ENCODE measurements at places on chromosomes 3 and 15.

GRCh38 chr3:16240229-16241023, 24.3 kb downstream of the DPH3 start:
- DNase-seq, result no peak

DNA sequence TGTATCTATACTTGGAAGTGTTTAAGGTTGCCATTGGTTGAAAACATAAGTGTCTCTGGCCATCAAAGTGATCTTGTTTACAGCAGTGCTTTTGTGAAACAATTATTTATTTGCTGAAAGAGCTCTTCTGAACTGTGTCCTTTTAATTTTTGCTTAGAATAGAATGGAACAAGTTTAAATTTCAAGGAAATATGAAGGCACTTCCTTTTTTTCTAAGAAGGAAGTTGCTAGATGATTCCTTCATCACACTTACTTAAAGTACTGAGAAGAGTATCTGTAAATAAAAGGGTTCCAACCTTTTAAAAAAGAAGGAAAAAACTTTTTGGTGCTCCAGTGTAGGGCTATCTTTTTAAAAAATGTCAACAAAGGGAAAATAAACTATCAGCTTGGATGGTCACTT, 19.7 kb downstream of the B3GNT5 start:
- DNase-seq, result no peak

DNA sequence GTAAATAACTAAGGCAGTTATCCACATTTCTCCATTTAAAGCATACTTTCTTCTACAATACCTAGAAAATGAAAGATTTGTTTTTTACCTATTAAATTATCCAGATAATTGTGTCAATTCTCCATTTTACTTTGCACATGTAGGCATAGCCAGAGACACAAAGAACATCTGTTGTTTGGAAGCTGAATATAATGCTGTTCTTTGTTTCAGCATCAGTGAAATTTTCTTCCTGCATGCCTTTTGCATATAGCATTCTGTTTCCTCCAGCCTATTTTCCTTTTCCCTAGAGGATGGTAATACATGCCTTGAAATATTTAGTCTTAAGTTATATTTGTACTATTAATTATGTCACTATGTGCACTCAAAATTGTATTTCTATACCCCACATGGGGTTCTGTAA, 233.7 kb downstream of the CNTN6 start:
- no peak for DNase-seq

GRCh38 chr3:98171071-98171470, 4.6 kb downstream of the OR5H15 start:
- DNase-seq, result no peak

GRCh38 chr3:197464794-197465193, 91.0 kb downstream of the BDH1 start:
- no peak for DNase-seq

Measured in NCI-H446 treated with DMSO at 0.1 percent for 48 hours (cell line).